ENCODE measurements at places on chromosomes 4 and X. TPM values are rescaled to one million over a fixed set of nuclear protein-coding genes. Genes with fewer than 3 reads are reported as not detected.

GRCh38 chrX:133771086-133771646, 214.2 kb downstream of the GPC3 start:
- H3K36me3 ChIP-seq = no peaks in the 10 kb centered on the region
- no peaks in the 10 kb centered on the region for H3K27me3 ChIP-seq
- DNase-seq = no peak
- no peak overlapping the region for H3K4me3 ChIP-seq
- no peaks in the 10 kb centered on the region for H3K4me1 ChIP-seq
- no peak overlapping the region for H3K27ac ChIP-seq

GRCh38 chr4:15148199-15148598, 145.9 kb downstream of the CPEB2 start:
- no peak overlapping the region for H3K27ac ChIP-seq
- peaks cover 15% of the 10 kb centered on the region for H3K4me1 ChIP-seq
- no peaks in the 10 kb centered on the region for H3K27me3 ChIP-seq
- H3K4me3 ChIP-seq = no peak overlapping the region
- H3K36me3 ChIP-seq = no peaks in the 10 kb centered on the region

GRCh38 chr4:57191523-57192034, 81.4 kb upstream of the IGFBP7 start:
- H3K27me3 ChIP-seq = peaks cover 9% of the 10 kb centered on the region
- H3K36me3 ChIP-seq = no peaks in the 10 kb centered on the region

DNA sequence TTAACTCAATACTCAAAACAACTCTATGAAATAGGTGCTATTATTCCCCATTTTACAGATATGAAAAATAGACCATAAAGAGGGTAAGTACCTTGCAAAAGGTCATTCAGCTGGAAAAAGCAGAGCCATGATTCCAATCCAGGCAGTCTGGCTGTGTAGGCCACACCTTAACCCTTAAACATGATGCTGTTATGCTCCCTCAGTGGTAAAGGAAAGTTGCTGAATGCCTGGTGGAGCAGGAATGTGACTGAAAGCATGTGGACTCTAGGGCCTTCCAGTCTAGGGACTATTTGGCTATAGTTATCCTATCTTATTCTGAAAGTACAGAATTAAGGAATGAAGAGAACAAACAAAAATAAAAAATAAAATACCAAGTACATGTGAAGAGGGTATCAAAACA, 19.6 kb downstream of the RP2 start:
- no peaks in the 10 kb centered on the region for H3K4me1 ChIP-seq
- H3K27ac ChIP-seq = no peak overlapping the region
- no peaks in the 10 kb centered on the region for H3K27me3 ChIP-seq
- no peak overlapping the region for H3K4me3 ChIP-seq

DNA sequence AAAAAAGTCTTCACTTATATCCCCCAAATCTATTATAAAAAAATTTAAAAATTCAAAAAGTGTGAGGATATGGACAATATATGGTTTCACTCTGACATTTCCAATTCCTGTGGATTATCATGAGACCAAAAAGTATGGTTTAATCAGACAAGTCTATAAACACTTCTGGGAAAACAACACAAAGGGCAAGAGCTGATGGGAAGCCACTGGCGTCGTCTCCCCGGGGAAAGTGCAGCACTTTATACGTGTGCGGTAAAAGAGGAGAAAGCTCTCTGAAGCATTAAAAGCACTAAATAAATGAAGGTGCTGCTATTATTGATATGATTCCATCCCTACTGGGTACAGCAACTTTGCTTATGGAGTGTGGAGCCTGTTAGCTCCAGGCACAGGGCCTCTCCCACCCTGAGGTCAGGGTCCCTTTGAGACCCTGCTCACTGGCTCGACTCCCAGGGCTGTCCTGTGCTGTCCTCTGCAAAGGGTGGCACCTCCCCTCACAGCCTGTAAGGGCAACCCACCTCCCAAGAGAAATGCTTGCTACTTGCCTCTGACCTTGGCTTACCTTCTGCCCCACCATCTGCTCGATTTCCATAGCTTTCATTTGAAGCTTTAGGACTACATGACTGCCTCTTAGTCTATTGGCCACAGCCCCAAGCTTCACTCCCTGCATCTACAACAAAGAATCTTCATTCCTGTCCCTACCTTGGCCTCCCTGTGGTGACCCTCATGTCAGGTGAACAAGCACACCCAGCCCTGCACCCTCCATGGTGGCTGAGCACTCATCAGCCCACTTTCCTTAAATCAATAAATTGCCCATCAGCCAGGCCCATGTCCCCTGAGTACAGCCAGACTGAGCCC, 248.6 kb downstream of the HNRNPD start:
- no peaks in the 10 kb centered on the region for H3K4me1 ChIP-seq
- H3K36me3 ChIP-seq = no peaks in the 10 kb centered on the region
- DNase-seq = no peak
- no peaks in the 10 kb centered on the region for H3K27me3 ChIP-seq
- no peak overlapping the region for H3K4me3 ChIP-seq
- H3K27ac ChIP-seq = no peak overlapping the region

GRCh38 chr4:15457406-15458201, 12.1 kb upstream of the CC2D2A start:
- H3K4me1 ChIP-seq = peaks cover 8% of the 10 kb centered on the region
- DNase-seq = no peak
- H3K27ac ChIP-seq = peak overlapping the region; percentile 7
- H3K36me3 ChIP-seq = no peaks in the 10 kb centered on the region
- H3K27me3 ChIP-seq = no peaks in the 10 kb centered on the region

DNA sequence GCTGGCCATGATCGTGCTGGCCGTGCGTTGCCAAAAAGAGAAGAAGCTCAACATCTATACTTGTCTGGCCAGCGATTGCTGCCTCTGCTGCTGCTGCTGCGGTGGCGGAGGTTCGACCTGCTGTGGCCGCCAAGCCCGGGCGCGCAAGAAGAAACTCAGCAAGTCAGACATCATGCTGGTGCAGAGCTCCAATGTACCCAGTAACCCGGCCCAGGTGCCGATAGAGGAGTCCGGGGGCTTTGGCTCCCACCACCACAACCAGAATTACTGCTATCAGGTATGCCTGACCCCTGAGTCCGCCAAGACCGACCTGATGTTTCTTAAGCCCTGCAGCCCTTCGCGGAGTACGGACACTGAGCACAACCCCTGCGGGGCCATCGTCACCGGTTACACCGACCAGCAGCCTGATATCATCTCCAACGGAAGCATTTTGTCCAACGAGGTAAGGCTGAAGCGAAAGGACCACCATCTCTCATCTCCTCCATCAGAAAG, 3.3 kb downstream of the PCDH10 start:
- H3K36me3 ChIP-seq = no peaks in the 10 kb centered on the region
- no peak overlapping the region for H3K27ac ChIP-seq
- H3K4me1 ChIP-seq = peaks cover 55% of the 10 kb centered on the region

DNA sequence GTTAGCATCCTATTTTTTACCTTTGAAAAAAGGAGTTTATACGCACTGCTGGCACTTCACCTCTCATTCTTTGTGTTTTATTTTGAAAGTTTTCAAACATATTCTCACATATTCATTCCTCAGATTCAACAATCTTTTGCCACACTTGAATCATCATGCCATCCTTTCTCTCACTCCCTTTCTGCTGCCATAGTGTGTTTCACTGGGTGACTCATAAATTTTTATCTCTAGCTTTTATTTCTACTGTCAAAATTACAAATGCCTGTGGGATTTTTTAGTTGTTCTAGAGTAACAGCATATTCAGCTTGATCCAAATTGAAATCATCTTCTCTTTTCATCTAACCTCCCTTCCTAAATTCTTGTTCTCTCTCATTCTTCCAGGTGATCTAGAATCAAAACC, 28.0 kb downstream of the MFSD8 start:
- no peaks in the 10 kb centered on the region for H3K4me1 ChIP-seq
- H3K27me3 ChIP-seq = no peaks in the 10 kb centered on the region
- H3K36me3 ChIP-seq = peaks cover 6% of the 10 kb centered on the region
- H3K4me3 ChIP-seq = no peak overlapping the region

- no peaks in the 10 kb centered on the region for H3K27me3 ChIP-seq
- DNase-seq = no peak
- no peak overlapping the region for H3K4me3 ChIP-seq
- no peak overlapping the region for H3K27ac ChIP-seq
- H3K4me1 ChIP-seq = no peaks in the 10 kb centered on the region
Observed at GRCh38 chr4:144748814-144749555, 103.0 kb downstream of the HHIP start.

GRCh38 chr4:159725571-159725970, 622.7 kb downstream of the RAPGEF2 start:
- H3K27me3 ChIP-seq = no peaks in the 10 kb centered on the region
- H3K27ac ChIP-seq = no peak overlapping the region
- H3K36me3 ChIP-seq = no peaks in the 10 kb centered on the region
- H3K4me3 ChIP-seq = no peak overlapping the region

Gene MAP3K15
- total RNA-seq = not detected

Gene BBS12
- total RNA-seq = 0.89 TPM
